ENCODE measurements at places on chromosomes 4 and X.

DNA sequence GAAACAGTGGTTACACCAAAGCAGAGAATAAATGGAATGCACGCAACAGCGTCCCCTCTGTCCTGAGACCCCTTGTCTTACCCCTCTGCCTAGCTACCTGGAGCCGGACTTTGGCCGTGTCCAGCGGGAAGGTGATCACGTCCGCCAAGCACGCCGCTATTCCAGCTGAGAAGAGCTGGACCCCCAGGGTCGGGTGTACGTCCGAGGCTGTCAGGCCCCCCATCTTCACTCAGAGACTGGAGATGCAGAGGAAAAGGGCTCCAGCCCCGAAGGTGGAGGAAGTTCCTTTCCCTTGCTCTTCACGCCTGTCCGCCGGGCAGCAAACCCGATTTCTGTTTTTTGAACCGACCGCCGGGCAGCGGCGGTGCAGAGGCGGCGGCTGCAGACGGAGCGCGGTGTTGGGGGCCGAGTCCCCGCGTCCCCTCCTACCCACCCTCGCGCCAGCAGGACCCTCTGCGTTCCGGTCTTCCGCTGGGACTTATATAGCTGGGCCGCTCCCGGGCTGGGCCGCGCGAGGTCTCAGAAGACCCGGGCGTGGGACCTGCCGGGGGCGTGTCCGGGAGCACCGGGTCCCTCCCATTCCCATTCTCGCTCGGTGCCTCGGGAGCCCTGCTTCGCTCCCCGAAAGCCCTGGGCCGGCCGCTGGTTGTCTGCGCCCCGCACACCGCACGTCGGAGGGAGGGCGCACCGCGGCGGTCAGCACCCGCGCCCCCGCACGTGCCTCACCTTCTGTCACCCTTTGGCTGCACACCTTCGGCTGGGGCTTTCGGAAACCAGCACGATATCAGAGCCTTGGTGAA is at the start of gene UCP1:
TSS of gene UCP1 (minus strand) at position 455 of the 800 bp plus-strand sequence. CDS start at position 223, 232 bp downstream.
- DNase-seq: no peak

GRCh38 chr4:173074501-173074946 is 94.1 kb upstream of the GALNT7 start:
- DNase-seq: no peak

- no peak for DNase-seq
These were observed 64.4 kb downstream of the SH3KBP1 start for GRCh38 chrX:19823031-19823430.

- no peak for DNase-seq
These were observed 730.1 kb downstream of the CCSER1 start for GRCh38 chr4:90857081-90857820.

DNA sequence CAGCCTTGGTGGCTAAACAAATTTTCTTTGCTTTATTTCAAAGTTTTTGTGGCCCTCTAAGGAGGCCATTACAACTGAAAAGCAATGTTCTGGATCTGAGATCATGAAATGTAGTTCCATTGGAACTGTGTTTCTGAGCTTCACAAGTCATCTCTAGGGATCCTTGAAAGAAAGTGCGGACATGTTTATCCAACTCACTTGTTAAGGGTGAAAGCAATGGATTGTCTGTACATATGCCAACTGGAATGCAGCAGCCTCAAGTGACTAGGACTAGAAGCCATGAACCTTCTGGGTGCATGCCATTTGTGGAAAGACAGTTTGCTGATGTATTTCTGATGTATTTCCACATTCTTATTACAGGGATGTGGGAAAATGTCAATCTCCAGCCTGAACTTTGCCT is 36.7 kb upstream of the KLHL13 start:
- no peak for DNase-seq

- DNase-seq: no peak
These were observed 1.1 kb downstream of the LDOC1 start for GRCh38 chrX:141175786-141176185.

- DNase-seq: no peak
These were observed 1.0 kb downstream of the HMGB2 start for GRCh38 chr4:173332963-173333657.

DNA sequence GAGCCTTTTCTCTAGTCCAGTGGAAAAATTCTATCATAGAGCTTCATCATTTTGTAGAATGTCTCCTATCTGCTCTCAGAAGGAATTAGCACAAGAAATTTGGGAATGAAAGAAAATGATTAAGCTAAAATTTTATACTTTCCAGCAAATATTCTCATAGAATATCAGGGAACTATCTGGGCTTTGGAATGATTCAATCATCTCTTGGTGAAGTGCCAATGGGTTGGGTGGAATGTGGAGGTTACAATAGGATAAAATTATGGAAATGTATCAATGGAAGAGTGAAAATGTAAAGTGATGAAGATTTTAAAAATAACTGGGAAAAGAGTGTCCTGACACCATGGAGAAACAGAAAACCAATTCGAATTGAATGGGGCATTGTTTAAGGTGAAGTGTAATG is 119.0 kb upstream of the MID1 start:
- DNase-seq: no peak

- DNase-seq: no peak
These were observed 112.9 kb upstream of the PJA1 start for GRCh38 chrX:69278031-69278687.

GRCh38 chrX:140495739-140496138 is 9.1 kb downstream of the SOX3 start:
- DNase-seq: no peak

DNA sequence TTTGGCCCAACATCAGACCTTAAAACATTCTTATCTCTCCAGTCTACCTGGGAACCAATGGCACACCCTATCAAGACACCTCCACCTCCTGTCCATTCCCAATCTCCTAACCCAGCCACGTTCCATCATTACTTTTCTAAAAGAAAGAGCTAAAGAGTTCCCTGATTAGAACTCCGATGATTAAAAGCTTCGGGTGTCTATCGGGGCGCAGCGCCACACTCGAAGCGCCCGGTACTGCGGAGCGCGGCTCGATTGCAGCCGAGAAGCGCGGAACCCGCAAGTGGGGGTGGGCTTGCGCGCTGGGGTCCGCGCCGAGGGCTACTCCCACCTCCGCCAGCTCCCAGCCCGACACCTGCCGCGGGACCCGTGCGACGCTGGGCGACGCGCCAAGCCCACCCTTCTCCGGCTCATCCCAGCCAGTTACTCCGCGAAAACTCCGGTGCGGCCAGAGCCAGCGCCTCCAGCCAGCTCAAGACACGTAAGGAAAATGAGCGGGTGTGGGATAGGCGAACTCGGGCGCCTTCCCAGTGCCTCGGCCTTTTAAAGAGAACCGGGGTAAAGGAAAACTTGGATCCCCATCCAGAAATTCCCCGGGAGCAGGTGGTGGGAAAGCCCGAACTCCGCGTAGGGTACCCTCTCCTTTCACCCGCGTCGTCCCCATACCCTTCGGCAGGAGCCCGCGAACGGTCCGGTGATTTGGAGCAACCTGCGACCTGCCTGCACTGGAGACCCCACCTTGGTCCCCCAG is 593 bp downstream of the NPY1R start:
- DNase-seq: no peak

GRCh38 chr4:185219551-185220344 is 10.3 kb downstream of the SNX25 start:
- no peak for DNase-seq

DNA sequence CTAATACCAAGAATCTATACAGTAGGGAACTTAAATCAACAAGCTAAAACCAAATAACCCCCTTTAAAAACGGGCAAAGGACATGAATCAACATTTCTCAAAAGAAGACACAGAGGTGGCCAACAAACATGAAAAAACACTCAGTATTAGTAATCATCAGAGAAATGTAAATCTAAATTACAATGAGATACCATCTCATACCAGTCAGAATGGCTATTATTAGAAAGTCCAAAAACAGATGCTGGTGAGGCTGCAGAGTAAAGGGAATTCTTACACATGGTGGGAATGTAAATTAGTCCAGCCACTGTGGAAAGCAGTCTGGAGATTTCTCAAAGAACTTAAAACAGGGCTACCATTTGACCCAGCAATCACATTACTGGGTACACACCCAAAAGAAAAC is 167.8 kb downstream of the PACRGL start:
- no peak for DNase-seq

- no peak for DNase-seq
These were observed 484.2 kb downstream of the BCOR start for GRCh38 chrX:39613482-39613995.

DNA sequence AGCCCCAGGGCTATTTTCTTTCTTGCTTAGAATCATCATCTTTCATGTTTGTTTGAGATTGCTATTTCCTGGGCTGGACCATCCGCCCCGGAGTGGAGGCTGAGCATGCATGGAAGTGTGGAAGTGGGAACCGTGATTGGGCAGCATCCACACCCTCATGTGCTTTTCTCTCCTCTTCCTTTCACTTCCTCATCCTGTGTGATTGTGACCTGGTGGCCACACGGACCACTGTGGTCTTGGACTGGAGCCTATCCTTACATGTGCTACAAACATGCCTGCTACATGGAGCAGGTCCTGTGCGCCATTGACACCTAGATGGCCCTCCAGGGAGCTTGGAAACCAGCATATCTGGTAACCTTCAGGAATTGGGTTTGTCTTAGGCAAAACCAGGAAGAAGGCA is 175.9 kb upstream of the LCORL start:
- no peak for DNase-seq

DNA sequence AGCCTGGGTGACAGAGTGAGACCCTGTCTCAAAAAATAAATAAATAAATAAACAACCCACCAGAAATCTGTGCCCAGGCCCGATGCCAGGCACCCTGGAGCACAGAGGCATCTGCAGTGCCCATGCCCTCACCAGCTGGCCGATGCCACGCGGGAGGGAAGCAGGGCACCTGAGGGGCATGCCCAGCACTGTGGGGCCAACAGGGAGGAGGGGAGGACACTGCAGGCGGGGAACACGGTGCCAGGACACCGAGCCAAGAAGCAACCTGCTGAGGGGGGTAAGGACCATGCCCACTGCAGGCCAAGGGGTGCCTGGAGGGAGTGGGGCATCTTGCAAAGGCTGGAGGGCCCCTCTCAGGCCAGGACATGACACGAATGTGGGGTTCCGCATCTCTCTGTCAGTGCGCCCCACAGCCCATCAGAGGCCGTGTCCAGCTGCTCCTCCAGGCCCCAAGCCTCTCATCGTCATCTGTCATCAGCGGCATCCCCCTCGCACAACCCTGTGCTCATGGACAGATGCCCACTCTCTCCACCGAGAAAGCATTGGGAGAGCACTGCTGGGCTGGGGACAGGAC is 13.3 kb upstream of the DUSP9 start:
- no peak for DNase-seq

DNA sequence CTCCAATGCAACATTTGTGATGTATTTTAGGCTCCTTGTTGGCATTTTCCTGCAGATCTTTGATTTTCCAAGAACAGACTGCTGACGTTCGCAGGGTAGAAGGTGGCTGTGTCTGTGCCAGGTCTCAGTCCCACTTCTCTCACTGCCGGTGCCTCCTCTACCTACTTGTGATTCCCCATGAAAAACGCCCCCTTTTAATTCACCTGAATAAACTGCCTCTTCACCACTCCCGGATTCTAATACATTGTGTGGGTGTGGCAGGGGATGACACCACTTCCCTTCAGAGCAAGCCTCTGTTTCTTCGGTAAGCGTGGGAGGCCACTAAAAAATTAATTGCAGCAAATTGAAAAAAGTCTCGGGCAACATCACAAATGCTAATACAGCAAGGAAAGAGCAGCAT is 96.1 kb upstream of the FAM9B start:
- DNase-seq: no peak

GRCh38 chrX:20352504-20352903 is 85.8 kb upstream of the RPS6KA3 start:
- DNase-seq: no peak

DNA sequence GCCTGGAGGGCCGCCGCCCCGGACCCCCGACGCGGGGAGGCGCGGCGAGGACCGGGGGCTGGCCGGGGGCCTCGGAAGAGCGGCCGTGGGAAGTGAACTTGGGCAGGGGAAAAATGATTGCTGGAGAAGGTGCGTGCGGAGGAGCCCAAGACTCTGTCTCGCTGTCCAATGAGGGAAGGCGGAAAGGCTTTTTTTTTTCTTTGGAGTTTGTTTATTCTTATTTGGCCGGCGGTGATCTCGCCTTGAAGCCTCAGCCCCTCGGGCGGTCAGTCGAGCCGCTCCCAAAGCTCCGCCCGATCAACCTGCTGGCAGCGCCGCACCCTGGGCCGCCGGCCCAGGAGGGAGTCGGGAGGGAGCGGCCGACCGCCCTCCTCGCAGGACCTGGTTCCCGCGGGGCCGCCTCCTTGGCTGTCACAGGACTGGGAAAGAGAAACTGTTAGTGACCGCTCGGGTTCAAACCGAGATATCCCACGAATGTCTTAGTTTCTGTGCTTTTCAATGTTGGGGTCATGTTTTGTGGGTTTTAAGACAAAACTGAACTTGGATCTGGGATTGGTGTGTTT is 2.5 kb downstream of the CPEB2 start:
- peak; percentile 19 for DNase-seq

DNA sequence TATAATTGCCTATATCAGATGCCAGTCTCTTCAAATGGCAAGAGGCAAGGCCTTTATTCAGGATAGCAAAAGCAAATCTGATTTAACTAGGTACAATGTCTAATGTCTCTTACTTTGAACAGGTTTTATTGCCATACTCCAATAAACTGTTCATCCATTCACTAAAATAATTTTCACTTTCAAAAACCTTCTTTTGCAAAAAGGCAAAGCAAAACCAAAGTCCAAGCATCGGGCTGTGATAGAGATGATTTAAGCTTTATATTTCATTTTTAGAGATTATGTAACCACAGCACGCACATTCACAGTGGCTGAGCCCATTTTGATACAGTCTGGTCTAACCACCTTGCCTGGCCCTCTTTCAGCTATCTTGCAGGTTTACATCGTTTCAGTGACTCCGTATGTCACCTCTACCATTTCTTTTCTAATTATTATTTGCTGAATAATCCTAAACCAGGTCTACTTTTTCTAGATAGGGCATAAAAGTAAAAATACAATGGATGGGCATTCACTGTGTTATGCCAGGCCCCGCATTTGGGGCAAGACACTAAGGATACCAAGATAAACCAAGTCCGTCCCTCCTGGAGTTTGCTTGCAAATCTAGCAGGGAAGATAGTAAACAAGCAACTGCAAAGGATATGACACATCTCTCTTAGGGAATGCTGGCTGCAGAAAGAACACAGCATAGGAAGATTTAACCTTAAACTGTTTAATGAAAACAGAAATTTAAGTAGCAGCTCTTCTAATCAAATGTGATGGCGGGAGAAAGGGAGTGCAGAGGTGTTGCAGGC is 1.8 kb downstream of the CASP3 start:
- no peak for DNase-seq

- DNase-seq: no peak
These were observed 63.8 kb upstream of the GATB start for GRCh38 chr4:151824656-151825055.

DNA sequence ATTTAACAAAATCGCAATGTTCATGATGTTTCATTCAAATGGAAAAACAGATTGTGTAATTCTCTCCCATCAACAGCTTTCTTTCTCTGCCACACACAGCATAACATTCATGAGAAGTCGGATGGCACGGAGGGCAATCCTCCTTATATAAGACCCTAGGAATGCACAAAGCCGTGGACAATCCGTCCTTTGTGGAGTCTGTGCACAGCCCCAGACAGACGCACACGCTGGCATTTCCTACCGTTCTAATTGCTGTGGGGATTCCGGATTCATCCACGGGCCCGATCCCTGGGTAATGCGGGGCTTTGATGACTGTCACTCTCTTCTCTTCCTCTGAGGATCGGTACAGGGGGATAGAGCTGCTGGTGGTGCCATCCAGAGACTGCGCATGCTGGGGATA is 121.9 kb upstream of the PDLIM3 start:
- DNase-seq: no peak

All from activated T-helper 1 cell treated with anti-CD3 and anti-CD28 coated beads, Interleukin-2, amount 50 U/mL, for 16 hours (primary cell).